ENCODE measurements at places on chromosomes 2 and 18. TPM values are rescaled to one million over a fixed set of nuclear protein-coding genes. Genes with fewer than 3 reads are reported as not detected.

The AGAP1 gene
- 16.8 TPM for total RNA-seq

DNA sequence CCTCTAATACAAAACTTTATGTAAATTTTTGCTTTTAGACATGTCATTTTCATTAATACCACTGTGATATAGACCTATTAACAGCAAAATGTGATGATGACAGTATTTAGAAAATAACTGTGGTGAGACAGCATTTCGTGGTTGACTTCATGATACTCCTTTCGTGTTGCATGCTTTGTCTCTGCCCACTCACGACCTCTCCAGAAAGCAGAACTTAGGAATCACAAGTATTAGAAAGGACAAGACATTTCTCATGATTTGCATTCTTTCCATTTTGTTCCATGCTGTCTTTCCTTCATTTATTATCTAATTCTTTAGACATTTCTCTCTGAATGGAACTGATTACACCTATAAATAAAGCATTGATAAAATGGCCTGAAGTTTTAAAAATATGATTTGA, 85.2 kb upstream of the POU3F3 start:
- DNase-seq = no peak

- no peak for DNase-seq
Measured at GRCh38 chr2:144514616-144515091, 5.3 kb downstream of the ZEB2 start.

The EGR4 gene
- 0.70 TPM for total RNA-seq

DNA sequence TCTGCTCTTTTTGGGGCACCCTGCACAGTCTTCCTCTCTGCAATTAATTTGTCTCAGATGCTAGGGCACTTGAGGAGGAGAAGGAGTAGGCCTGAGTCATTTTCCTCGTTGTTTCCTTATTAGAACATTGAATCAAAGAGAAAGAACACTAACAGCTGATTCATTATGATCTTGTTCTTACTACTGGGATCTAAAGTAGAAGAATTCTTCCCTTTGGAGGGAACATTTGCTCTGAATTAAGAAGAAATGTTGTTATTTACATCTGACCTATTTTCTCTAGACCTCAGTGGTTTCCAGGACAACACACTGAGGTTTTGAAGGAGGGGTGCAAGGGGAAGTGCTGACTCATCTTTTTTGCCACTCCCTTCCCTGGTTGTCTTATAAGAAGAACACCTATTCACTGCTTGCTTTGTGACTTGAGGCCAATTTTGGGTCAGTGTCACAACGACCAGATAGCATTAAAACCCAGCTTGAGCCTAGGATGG, 24.3 kb upstream of the STAT1 start:
- DNase-seq = no peak

DNA sequence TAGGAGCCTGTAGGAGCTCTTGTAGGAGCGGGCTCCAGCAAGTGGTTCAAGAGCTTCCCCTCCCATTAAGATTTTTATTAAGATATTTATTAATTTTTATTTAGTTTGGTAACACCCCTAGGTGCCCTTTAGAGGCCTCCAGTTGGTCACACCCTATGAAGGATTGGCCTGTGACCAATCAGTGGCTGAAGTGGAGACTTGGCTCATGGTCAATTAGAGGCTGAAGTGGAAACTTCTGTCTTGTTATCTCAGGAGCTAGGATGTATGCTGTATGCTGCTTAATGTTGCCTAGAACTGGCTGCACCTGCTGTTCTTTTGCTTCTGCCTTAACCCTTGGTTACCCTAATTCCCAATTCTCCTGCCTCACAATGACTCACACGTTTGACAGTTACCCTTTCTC, 48.7 kb downstream of the DHRS9 start:
- DNase-seq = no peak

GRCh38 chr2:65070172-65070830, 14.1 kb downstream of the CEP68 start:
- no peak for DNase-seq

The TWIST2 gene
- total RNA-seq = not detected

GRCh38 chr18:45642238-45642637, 27.0 kb downstream of the SLC14A2 start:
- DNase-seq = no peak

DNA sequence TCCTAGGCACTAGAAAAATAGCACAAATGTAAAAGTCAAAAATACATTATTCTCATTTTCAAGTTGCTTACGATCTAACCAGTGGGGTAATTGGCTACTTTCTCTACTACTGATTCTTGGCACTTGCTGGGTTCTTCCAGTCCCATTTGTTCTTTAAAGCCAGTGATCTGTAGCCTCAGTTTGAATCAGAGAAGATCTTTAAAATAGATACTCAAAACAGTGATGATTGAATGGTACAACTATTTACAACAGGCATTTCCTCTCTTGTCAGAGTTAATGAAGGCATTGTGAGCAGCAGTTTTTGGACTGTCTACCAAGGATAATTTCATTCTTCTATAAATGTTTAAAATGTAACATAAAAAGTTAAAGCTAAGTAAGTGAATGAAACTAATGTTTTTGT, 128.3 kb upstream of the FSIP2 start:
- DNase-seq = no peak

- no peak for DNase-seq
Measured at GRCh38 chr18:849021-849420, 37.0 kb upstream of the YES1 start.

GRCh38 chr2:232611559-232612218, 21.7 kb upstream of the EFHD1 start:
- peak; percentile 52 for DNase-seq

The TMEM17 gene
- total RNA-seq = not detected

GRCh38 chr2:190717306-190717705, 68.4 kb downstream of the NAB1 start:
- no peak for DNase-seq

The MYO5B gene
- not detected for total RNA-seq

- no peak for DNase-seq
Measured at GRCh38 chr2:223751012-223751411, 86.4 kb downstream of the AP1S3 start.

DNA sequence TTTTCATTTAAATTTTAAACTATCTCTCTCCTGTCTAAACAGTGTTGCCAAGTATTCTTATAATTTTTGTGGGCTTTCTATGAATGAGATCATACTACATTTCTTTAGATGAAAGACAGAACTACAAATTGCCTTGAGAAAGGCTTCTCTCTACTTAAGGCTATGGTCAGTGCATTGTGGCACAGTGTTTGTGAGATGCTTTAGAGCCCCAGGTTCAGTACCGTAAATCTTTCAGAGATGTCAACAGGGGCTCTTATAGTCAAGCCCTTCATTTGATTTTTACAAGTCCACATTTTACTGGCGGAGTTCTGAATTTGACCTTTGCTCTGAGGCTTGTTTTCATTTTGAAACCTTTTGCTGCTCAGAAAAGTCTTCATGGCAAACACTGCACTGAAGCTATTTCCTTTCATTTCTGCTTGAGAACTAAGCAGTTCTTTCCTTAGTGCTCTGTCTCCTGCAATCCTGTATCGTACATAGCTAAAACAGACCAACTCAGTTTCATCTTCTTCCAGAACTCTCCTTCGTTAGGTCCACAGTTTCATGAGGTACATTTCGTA, 175.2 kb downstream of the NYAP2 start:
- no peak for DNase-seq

The MAP3K19 gene
- total RNA-seq = not detected

The AMER3 gene
- not detected for total RNA-seq

DNA sequence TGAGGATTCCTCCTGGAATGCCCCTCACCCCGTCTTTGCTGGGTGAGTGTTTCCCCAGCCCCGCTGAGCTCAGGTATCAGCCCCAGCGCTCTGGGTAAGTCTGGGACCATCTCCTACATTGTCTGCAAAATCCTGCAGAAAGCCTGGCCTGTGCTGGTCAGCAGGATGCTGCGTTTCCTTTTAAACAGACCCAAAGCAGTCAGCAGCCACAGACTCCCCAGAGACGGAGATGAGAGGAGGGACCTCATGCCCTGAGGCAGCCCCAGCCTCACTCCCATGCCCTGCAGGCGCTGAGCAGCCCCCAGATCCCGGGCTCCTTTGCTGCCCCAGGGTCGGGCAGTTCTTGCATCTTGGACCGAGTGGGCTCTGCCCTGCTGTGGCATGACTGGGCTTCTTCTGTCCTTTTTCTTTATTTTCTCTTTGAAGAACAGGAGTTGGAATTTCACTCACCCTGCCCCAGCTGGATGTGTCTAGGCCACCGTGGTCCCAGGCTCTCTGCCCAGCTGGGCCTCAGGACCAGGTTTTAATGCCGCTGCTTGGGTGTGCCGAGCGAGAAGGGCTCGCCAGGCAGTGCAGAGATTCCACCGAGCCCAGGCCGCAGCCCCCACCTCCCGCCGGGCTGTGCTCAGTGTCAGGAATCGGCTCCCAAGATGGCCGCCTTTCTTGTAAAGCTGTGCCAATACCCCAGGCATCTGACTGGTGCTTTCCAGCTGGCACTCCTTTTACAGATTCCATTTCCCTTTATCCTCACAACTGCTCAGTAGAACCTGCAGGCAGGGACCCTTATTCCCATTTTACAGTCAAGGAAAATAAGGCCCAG, 43.6 kb downstream of the ODC1 start:
- DNase-seq = no peak

- no peak for DNase-seq
Measured at GRCh38 chr2:218334531-218334930, 22.1 kb upstream of the CATIP start.

- DNase-seq = peak; percentile 13
Measured at GRCh38 chr2:62724886-62725711, 19.6 kb downstream of the EHBP1 start.

DNA sequence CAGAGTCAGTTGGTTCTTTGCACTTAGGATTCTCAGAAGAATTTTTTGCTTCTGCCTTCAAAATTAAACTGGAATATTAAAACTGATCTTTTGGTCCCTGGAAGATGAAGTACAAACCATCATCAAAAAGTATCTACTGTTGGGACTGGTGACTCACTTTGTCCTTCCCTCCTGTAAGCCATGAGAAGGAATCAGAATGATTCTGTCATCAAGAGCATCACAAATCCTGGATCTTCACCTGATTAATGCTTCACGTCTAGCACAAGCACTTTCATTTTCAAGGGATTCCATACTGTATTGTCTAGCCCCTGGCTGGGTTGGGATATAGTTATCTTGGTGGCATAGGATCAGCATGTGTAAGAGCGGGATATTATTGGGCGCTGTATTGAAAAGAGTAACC, 69.3 kb upstream of the CYP1B1 start:
- no peak for DNase-seq

GRCh38 chr2:2586931-2587330, 255.9 kb upstream of the MYT1L start:
- no peak for DNase-seq

- no peak for DNase-seq
Measured at GRCh38 chr2:37862620-37863019, 62.5 kb upstream of the RMDN2 start.

- no peak for DNase-seq
Measured at GRCh38 chr2:1539441-1539840, 126.2 kb downstream of the TPO start.

The STARD6 gene
- total RNA-seq = not detected

DNA sequence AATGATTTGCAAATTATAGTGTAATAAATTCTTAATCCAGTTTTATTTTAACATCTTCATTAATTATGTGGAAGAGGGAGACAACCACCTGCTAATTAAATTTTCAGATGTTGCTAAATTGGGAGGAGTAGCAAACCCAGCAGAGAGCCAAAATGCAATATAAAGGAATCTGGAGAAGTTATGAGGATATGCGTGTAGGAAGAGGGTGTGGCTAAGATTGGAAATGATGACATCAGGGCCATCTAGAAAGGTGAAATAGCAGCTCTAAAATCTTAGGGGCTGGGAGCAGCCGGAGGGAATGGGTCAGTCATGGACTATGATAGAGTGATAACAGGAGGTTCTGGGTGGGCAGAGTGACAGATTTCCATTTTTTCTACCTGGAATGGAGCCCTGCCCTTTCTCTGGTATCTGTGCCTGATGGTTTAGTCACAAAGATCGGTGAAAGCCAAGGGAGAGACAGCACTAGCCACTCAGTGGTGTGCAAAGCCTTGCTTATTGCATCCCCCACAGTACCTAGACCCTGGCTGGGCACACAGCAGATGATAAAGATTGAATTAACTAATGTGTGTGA, 379.2 kb upstream of the CELF4 start:
- no peak for DNase-seq

DNA sequence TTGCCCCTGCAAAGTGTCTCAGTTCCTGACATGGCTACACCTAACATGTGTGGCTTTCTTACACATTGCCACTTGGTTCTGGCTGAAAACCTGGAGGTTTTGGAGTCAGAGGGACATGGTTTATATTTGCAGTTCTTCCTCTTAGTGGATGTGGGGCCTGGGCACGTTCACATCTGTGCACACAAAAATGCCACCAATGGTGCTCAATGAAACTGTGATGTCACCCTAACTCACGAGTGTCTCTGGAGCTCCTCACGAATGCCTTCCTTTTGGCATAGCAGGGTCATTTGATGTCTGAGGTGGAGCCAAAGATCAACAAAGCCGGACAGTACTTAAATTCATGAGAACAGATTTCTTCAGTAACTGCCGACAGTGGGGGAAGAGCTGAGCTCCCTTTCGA, 231.7 kb upstream of the HS6ST1 start:
- no peak for DNase-seq

The CTAGE1 gene
- total RNA-seq = not detected

The UGT1A4 gene
- total RNA-seq = not detected

DNA sequence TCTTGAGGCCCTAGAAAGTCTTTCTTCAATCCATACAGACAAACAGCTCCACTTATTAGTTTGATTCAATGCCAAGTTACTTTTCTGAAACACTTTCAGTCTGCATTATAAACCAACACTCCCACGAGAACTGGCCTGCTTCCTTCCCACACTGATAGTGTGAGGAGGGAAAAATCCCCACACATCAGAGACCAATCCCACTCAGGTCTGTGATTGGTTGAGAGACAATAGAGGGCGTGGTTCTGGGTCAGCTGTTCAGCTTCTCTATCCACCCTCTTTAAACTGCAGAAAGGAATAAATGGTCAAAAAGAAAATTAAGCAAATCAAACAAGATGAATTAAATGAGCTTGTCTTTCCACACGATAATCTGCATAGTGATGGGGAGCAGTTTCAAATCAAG, 152.5 kb downstream of the NRP2 start:
- no peak for DNase-seq

DNA sequence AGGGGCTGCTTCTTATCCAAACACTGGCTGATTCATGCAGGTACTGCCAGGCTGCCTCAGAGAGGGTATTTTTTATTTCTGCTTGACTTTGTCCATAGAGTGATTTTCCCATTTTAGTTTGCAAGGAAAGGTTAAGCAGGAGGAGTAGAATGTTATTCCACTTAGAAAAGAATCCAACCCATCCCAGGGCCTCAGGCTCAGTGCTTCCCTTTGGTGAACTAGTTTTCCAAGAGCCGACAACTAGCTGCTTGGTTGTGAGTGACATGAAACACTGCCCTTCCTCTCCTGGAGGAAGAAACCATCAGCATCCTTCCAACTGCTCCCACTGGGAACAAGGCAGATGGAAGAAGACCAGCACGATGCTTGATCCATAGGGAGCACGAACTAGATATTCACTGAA, 58.5 kb downstream of the BCL2 start:
- no peak for DNase-seq

DNA sequence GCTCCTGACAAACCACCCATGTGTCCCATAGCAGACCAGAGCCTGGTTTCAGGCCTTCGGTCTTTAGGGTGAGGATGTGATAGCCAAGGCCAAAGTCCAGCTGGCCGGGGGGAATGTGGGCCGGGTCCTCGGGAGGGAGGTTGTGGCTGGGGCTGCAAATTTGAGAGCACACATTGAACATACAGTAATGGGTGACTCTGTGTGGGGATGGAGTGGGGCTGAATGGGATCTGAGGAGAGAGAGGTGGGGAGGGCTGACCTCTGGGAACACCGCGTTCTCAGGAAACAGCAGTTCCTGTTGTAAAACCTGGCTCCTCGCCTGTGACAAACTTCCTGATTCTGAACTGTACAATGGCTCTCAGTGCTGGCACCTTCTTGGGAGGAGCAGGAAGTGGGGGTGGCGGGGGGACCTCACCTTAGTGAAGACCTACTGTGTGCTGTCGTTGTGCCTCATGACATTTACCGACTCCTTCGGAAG, 48.8 kb downstream of the MCFD2 start:
- no peak for DNase-seq

All from T-helper 17 cell (primary cell).